ENCODE measurements at places on chromosomes 1 and 21.

DNA sequence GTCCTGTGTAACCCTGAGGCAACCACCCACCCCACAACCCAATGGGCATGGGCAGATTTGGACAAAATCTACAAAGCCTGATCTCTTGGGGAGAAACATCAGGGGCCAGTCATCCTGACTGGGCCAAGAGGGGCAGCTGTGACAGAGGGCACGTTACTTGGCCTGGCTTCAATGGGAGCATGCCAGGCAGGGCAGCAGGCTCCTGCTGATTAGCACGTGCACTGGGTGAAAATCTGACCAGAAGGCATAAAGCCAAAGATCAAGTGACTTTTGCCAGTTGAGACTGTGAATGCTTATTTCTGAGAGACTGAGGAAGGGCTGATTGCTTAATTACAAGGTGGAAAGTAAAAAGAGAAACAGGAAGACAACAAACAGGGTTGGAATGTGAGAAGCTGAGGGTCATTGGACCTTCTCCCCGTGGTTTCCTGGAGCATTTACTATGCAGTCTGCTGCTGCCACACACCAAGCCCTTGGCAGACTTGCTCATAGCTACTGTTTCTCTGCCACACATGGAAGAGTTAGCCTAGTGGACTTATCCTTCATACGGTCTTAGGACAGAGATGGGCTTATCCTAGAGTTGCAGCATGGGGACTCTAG, 39.8 kb upstream of the TNR start:
- no peak for DNase-seq

- DNase-seq, result no peak
Observed at GRCh38 chr1:118334506-118334905, 149.5 kb upstream of the SPAG17 start.

GRCh38 chr1:46188295-46189030, 9.8 kb downstream of the POMGNT1 start:
- no peak for DNase-seq

DNA sequence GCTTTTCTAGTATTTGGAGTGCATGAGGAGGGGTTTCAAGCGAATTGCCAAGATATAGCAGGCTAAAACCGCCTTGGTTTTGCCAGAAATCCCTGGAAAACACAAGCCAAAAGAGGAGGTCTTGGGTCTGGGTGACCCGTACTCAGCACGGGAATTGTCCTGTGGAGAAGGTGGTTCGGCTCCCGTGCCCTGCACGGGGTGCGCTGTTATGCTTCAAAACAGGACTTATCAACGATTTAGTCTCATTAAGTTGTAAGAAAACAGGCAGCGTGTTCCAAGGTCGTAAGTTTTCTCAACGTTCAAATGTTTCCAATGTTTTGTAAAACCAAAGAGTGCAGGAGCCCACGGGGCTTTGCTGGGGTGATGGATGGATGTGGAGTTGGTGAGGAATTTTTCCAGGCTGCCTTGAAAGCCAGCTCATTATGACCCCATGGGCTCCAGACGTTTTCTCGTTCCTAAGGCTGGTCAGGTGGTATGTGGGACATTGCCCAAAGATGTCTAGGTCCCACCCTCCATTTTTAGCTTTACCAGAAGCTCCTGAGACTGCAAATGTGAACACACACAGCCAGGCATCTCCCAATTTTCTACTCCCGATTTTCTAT, 75.4 kb upstream of the CLDN14 start:
- no peak for DNase-seq

- no peak for DNase-seq
Observed at GRCh38 chr1:65148548-65149350, 746 bp downstream of the AK4 start.

DNA sequence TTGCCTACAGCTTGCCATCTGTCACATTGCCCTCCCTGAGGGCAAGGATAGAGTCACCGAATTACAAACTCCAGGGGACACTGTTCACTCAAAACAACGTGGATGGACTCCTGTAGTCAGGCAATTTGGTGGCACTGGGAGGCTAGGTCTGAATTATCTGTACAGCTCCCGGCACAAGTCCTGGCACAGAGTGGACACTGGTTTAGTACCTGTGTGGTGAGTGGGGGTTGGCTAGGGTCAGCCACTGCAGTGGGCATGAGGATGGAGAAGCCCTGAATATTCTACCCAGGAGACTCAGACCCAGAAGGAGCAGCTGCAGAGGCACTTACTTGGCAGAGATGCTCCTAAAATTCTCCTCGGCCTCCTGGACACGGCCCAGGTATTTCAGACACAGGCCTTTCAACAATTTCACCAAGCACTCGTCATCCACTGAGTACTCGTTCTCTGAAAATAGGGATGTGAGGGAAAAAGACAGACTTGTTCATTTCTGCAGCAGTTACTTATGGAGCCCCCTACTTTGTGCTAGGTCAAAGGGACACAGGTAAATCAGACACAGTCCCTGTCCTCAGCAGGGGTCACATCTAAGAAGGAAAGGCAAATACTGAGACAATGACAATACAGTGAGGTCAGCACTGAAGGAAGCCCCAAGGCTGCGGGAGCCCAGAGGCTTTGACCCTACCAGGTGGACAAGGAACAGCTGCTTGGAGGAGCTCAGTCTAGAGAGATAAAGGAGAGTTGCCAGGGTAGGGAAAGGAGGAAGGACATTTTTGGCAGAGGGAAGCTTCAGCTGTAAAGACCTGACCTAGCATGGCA, 40.5 kb downstream of the TTC39A start:
- no peak for DNase-seq

DNA sequence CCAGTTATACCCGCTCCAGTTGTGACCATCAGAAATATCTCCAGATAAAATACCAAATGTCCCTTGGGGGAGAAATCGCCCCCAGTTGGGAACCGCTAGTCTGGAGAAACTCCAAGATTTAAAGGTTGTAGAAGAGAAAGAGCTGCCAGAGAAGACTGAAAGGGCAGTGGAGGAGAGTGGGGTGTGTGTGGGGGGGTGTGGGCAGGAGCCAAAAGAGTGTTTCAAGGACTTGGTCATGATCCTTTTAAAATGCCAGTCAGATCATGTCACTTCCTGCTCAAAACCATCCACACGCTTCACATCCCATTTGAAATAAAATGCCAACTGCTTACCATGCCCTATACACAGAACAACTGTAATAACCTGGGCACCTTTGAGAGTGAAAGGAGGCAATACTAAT, 3.4 kb upstream of the HEYL start:
- no peak for DNase-seq

- DNase-seq, result no peak
Observed at GRCh38 chr1:241323514-241324195, 33.4 kb downstream of the RGS7 start.

DNA sequence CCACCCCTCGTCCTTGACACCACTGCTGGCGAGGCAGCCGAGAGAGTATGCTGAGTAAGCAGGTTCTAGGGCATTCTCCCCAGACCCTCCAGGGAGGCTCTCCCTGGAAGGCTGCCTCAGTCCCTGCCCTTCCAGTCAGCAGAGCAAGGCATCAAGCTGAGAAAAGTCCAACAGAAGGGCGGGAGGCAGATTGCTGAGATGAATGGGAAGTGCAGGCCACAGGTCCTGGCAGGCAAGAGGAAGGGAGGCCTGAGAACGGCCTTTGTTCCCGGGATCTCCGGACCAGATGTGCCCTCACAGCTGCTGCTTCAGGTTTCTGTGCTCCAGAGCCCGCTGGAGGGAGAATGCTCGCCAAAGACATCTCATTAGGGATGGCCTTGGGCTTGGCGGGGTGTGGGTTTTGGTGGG, 270.0 kb upstream of the VAMP3 start:
- no peak for DNase-seq

- DNase-seq, result no peak
Observed at GRCh38 chr1:202685641-202686040, 24.6 kb downstream of the SYT2 start.

All from AG04449 (cell line).